ENCODE measurements at places on chromosomes 6 and 20.

DNA sequence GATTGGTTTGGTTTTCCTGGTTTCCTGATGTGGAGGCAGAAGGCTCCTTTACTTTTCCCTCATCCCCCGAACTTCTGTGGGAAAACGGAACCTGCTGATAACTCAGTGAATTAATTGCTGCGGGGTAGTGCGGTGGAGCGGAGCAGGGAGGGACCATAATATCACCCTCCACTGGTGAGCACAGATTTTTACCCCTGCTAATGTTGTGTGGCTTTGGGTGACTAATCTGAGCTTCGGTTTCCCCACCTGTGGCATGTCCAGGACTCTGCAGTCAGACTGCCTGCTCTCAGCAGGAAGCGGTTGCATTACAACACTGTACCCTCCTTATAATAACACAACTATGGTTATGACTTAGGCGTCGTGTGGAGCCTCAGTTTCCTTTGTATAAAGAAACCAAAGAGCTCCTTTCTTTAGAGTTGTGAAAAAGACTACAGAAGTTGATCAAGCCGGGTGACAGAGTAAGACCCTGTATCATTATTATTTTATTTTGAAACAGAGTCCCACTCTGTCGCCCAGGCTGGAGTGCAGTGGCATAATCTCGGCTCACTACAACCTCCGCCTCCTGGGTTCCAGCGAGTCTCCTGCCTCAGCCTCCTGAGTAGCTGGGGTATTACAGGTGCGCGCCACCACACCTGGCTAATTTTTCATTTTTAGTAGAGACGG is 2.2 kb upstream of the ID1 start:
- no peak for DNase-seq

GRCh38 chr6:5115168-5115567 is 30.0 kb downstream of the PPP1R3G start:
- no peak for DNase-seq

DNA sequence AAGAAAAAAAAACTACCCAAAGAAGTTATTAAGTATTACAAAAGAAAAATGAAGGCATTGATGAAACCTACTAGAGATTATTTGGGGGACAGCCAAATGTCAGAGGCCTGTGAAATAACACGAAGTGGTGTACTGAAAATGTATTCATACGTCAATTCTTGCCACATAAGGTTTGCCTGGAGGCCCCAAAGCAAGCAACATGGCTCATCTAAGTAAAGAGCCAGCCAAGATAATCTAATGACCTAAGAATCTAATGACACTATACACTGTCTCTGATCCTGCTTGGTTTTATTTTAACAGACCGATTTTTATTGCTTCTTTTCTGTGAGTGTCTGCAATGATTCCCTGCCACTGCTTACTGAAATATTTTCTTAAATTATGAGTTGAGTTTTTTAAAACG is 34.7 kb downstream of the FILIP1 start:
- no peak for DNase-seq

- DNase-seq: no peak
These were observed 162.1 kb downstream of the PTPRK start for GRCh38 chr6:128358244-128358776.

DNA sequence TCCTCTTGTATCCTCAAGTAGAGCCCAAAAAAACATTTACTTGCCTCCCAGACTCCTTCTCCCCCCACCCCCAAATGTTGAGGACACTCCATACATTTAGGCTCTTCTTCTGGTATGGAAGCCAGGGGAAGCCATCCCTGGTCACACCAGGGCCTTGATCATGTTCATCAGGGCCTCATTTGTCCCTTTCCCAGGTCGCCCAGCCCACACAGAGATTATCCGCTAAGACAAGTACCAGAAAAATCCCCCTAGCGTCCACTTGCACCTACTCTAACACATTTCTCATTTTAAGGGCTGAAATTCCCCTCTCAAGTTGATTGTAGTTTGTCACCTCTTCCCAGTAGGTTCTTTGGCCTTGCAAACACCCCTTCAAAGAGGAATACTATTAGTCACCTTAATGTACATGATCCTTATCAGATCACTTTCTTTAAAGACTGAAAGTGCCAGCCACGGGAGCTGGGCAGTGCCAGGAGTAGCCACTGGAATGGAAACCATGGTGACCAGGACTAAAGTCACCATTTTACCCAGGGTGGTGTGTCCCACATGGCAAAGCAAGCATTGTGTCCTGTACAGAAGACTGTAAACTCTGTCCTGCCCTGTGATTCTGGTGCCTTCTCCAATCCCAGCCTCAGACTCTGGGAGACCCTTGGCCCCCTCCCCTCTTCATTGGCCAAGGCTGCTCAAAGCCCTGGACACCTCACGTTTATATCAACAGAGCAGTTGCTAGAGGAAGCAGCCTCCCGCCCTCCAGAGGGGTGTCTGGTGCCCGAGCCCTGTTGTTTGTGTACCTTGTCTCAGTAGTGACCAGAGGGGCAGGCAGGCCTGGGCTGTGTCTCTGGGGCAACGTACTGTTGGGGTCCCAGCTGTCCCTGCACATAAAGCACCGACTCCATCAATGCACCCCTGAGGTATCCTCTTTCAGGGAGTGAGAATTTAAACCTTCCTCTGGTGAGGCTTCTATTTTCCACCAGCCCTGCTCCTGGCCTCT is 5.0 kb upstream of the APOBEC2 start:
- DNase-seq: no peak

DNA sequence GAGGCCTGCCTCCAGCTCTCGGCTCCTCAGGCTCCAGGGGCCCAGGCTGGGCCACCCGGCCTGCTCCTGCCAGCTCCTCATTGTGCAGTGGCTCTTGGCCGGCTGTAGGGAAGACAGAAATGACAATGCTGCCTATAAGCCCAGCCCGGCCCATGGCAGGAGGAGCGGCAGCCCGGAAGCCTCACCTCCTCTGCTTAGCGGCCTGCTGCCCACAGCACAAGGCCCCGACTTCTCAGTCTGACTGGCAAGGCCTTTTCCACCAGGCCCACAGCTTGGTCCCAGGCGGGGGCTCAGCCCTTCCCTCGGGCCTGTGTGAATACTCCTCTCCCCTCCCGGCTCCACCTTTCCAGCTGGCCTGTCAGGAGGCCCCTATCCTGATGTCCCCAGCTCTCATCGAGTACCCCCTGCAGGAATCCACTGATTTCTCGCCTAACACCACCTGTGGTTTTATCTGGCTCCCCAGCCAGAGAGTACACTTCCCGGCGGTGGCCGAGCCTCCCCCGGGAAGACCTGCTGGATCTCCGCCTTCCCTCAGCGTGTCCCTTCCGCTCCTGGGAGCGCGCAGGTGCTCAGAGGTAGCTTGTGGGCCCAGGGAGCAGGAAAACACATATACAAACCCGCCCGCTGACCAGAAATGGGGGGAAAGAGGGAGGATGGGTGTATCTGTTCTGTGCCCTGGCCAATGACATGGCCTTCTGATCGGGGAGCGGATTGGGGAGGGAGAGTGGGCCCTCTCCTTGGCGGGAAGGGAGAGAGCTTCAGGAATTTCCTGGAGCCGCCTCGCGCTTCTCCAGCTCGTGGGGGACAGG is 963 bp downstream of the DDRGK1 start:
- peak; percentile 22 for DNase-seq

DNA sequence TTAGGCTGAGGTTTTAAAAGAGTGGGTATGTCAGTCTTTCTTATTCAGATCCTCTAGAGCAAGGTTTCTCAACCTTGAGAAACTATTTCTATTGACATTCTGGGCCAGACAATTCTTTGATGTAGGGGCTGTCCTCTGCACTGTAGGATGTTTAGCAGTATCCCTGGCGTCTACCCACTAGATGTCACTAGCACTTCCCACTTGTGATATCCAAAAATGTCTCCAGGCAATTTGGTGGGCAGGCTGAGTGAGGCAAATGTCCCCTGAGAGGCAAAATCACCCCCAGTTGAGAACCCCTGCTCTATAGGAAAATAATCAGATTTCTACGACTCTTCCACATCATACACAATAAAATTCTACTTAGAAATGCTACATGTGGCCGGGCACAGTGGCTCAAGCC is 7.7 kb upstream of the ZKSCAN8 start:
- peak; percentile 10 for DNase-seq

- DNase-seq: no peak
These were observed 13.2 kb downstream of the QKI start for GRCh38 chr6:163427498-163428254.

GRCh38 chr20:46089167-46089416 is 670 bp downstream of the NCOA5 start:
- no peak for DNase-seq

DNA sequence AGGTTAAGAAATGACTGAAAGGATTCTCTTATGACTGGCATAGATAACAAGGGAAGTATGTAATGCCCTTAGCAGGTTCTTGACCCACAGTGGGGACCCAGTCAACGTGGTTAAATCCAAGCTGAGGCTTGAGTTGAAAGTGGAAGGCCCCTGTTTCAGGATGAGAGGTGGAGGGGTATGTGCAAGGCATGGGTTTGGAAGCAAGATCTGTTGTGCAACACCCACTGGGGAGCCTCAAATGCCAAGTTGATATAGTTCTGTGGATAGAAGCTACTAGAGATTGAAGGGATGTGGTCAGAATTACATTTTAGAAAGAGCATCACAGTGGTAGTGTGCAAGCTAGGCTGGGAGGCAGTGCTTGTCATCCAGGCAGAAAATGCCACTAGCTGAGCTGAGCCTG is 5.1 kb downstream of the PABPC1L start:
- no peak for DNase-seq

- DNase-seq: no peak
These were observed 76.0 kb downstream of the UNC5CL start for GRCh38 chr6:40963019-40963418.

- DNase-seq: no peak
These were observed 33.6 kb upstream of the SPDEF start for GRCh38 chr6:34589691-34590090.

GRCh38 chr20:41068806-41069205 is 40.2 kb downstream of the TOP1 start:
- no peak for DNase-seq

GRCh38 chr6:151073146-151073545 is 166.6 kb upstream of the AKAP12 start:
- no peak for DNase-seq

DNA sequence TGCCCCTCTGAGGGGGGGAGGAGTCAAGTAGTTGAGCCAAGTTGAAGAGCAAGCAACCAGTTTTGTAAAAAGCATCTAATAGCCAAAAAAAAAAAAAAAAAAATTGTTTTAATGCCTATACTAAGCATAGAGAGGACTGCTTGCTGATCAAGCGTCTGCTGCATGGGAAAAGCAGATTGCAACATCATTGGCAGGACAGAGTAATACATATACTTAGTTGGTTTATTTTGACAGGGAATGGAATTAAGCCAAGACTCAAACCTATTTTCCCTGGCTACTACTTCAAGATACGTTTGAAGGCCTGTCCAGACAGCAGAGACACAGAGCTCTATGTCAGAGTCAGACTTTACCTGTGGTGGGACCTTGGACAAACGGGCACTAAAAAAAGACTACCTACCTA is 120.5 kb downstream of the RTN4IP1 start:
- DNase-seq: no peak

GRCh38 chr20:49770634-49771033 is 42.0 kb upstream of the SLC9A8 start:
- no peak for DNase-seq

- no peak for DNase-seq
These were observed 10.4 kb downstream of the ZSWIM3 start for GRCh38 chr20:45867819-45868176.

GRCh38 chr6:79650950-79651349 is 19.8 kb downstream of the SH3BGRL2 start:
- DNase-seq: no peak

DNA sequence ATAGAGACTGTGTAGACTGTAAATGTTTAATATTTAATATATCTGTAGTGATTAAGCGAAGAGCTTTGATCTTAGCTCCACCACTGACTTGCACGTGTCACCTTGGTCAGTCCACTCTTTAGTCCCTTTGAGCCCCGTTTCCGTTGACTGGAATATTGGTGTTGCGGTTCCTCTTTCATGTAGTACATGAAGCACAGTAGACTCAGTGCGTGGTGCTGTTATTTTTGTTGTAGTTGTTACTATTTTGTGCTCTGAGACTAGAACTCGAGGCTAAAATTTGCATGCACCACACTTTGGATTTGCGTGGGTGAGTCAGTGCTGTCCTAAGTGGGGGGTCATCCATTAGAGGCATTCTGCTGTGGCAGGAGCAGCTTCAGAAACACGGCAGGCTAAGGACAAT is 291.4 kb downstream of the QKI start:
- DNase-seq: no peak

DNA sequence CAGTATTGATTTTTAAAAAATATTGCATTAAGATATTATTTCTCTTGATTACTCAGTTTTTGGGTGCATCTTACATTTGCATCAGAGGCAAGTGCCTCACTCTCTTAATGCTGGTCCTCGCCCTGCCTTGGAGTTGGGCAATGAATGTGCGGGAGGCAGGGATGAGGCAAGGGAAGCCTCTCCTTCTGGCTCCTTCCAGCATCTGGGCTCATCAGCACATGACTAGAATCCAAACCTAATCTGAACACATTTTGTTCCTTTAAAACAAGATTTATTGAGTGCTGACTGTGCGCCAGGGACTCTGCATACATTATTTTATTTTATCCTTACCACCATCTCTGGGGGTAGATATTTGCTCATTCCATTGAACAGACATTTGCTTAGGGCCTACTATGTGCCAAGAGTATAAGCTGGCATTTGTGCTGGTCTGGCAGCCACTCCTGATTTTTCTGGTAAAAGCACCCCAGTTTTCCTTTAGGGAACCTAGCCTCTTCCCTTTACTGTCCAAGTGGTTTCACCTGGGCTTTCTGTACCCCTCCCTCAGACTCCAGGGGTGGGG is 71.9 kb upstream of the ZNFX1 start:
- no peak for DNase-seq

DNA sequence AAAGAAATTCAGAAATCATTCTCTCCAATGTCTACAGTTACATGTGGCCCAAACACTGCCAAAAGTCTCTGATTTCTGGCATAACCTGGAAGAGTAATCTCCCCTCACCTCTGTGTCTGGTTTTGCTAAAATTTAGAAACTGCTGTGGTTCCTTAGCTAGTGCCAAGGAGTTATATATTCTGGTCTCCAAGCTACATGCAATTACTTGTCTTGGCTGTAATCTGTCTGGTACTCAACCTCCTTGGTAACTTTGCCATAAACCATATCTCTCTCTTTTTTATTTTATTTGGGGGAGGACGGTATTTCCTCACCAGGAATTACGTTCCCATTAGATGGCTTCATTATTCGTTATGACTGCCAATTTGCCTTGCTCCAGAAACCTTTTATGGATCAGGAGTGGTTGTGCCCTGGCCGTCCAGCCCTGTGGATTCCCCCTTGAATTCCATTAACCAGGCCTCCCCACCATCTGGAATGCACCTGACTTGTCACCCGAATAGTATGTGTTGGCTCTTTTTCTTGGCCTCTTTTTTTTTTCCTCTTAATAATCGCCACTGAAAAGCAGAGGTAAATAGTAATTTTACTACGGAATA is 400.0 kb downstream of the CD83 start:
- DNase-seq: no peak

GRCh38 chr6:3456898-3457709 is at the start of gene SLC22A23:
Gene SLC22A23, minus strand, starts transcription at chr6:3457050. Its CDS starts 491 bp downstream, at chr6:3456559.
- no peak for DNase-seq

DNA sequence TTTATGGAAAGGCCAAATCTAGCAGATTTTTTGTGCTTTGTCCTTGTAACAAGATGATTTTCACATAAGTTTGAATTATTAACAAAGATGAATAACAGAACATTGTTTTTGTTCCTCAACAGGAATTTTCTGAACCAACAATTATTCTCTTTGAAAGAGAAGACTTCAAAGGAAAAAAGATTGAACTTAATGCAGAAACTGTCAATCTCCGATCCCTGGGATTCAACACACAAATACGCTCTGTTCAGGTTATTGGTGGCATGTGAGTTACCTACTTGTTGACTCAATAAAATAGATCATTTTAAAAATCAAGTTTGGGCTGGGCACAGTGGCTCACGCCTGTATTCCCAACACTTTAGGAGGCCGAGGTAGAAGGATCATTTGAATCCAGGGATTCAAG is 70.9 kb downstream of the RTN4IP1 start:
- DNase-seq: no peak
